A549 treated with Mapracorat at 1 μM for 4 hours (cell line): ENCODE measurements at places on chromosomes 3 and 15. TPM values are rescaled to one million over a fixed set of nuclear protein-coding genes. Genes with fewer than 3 reads are reported as not detected.

Gene GOLGA8T
- total RNA-seq = 0.80 to 2.0 TPM (median 1.6 TPM) in 5 replicates

Gene UQCRC1
- total RNA-seq = 166 to 209 TPM (median 172 TPM) in 5 replicates

Gene NOX5
- 0.21 to 0.43 TPM (median 0.30 TPM) in 5 replicates for total RNA-seq

Gene SRP14
- total RNA-seq = 250 to 272 TPM (median 263 TPM) in 5 replicates

Gene CFAP92
- 0.21 TPM in 1 of 5 replicates, not detected in the others for total RNA-seq

Gene STX19
- total RNA-seq = not detected in 5 replicates

Gene SAMD7
- total RNA-seq = not detected in 5 replicates

Gene GRK7
- total RNA-seq = not detected in 5 replicates

Gene CYP8B1
- total RNA-seq = not detected in 5 replicates

Gene CYP1A1
- total RNA-seq = 1.2 to 2.2 TPM (median 1.6 TPM) in 5 replicates

Gene CTSH
- total RNA-seq = 40.9 to 47.7 TPM (median 46.4 TPM) in 5 replicates

Gene CCDC80
- 35.4 to 71.1 TPM (median 52.7 TPM) in 5 replicates for total RNA-seq

Gene SLC35G2
- total RNA-seq = 26.5 to 31.1 TPM (median 28.0 TPM) in 5 replicates

Gene GRIP2
- 0.63 to 2.0 TPM (median 1.2 TPM) in 5 replicates for total RNA-seq
